Fibroblast of upper back skin (primary cell): ENCODE measurements at places on chromosomes 5 and 9.
A peak's percentile ranks its signal among the peaks of the same experiment; 100 is the strongest.

DNA sequence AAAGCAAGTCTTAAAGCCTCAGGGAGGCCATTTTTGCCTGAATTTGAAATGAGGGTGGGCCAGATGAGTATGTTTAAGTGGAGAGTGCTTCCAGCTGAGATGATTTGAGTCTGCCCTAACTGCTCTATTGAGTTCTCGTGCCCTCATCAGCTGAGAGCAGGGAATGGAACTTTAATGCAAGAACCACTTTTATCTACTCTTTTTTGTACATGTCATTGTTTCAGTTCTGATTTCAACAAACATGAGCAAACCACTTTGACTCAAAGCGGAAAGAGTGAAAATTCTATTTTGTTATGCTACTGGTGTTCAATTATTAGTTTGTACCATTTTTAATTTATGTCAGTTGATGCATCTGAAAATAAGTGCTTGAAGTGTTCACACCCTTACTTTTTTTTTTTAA is 35.8 kb downstream of the DCAF10 start:
- DNase-seq: no peak

GRCh38 chr9:124062172-124062571 is 50.6 kb downstream of the LHX2 start:
- DNase-seq: no peak

GRCh38 chr5:62100201-62100600 is 205.8 kb upstream of the KIF2A start:
- no peak for DNase-seq

GRCh38 chr9:81382281-81382680 is 307.1 kb downstream of the TLE1 start:
- no peak for DNase-seq

GRCh38 chr5:65474130-65474711 is 7.5 kb downstream of the ADAMTS6 start:
- DNase-seq: no peak

DNA sequence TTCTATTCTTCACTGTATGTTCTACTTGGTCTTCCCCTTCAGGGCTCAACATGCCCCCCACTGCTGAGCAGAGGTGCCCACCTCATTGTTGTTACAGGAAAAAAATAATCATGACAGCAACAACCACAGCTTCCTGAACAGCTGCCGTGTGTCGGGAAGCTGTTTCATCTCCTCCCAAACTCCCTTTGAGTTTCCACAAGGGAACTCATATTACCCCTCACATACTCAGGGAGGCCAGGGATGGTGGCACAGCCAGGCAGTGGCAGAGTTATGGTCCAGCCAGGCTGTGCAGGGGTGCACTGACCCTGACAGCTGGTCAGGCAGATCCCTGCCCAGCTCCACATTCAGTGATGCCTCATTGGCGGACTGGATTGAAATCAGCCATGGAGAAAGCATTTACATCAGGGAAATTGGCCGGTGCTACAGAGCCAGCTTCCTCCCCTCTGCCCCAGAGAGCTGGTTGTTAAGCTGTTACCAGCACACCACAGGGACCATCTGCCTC is 37.3 kb downstream of the SARDH start:
- no peak for DNase-seq

GRCh38 chr5:179343719-179344430 is 1.4 kb downstream of the ADAMTS2 start:
- DNase-seq: peak; percentile 32

DNA sequence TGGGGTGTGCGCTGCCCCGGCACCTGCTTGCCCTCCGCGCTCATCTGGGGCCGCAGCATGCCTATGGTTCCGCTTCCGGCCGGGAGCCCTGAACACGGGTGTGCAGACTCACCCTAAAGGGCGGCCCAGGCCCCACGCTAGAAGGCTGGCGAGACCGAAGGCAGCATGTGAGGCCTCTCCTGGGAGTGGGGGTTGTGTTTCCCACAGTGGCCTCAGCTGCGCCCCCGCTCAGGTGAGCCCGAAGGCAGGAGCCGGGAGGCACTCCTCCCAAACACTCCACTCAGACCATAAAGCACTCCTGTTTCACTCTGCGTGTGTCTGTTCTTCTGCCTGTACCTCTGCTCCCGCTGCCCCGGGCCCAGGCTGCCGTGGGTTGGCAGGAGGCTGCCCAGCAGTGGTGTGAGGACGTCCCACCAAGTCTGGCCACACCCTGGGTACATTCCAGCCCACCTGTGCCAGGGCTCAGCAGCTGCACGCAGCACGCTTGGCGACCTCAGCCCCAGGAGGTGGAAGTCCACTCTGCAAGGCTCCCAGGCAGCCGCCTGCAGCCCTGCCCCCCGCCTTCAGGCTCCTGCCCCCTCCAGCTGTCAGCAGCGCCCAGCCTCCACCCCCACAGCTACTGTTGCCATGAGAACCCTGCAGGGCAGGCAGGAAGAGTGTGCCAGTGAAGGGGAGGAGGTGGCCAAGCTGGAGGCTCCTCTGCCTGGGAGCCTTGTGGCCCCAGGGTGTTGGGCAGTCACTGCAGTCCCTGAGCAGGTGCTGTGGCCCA is 1.2 kb upstream of the AJM1 start:
- peak; percentile 53 for DNase-seq

DNA sequence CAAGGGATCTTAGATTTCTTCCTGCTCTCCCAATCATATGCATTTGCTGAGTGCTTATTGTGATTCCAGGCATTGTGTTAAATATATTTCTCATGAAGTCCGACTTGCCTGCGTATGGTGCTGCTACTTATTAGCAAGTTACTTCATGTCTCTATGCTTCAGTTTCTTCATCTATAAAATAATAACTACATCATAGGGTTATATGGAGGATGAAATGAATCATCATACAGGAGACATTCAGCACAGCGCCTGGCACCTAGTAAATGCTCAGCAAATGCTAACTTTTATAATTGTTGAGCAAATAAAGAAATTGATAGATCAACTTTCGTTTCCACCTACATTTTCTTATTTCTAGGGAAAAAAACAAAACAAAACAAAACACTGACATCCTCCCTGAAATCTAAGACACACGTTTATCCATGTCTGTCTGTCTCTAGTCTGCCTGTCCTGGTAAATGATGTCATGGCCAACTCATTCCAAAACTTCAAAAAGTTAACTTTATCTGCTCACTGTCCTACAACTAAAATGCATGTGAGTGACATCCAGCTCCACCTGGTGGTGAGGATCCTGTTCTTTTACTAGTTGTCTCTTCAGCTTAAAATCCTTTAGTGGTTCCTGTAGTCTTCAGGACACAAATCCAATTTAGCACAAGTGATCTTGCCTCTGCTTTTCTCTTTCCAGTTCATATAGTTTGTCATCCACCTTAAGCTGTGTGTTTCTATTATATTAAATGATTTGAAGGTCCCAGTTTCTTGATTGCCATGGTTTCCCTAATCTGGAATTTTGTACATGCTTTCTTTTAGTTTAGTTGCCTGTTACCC is 27.7 kb downstream of the PPP3R2 start:
- DNase-seq: peak; percentile 52

GRCh38 chr9:70581214-70581954 is 166.9 kb upstream of the KLF9 start:
- DNase-seq: no peak

- no peak for DNase-seq
These were observed 58.0 kb downstream of the CEP120 start for GRCh38 chr5:123365156-123365555.

GRCh38 chr5:11040345-11040744 is 279.3 kb upstream of the DAP start:
- no peak for DNase-seq

GRCh38 chr5:81961651-81962440 is 10.0 kb upstream of the ATG10 start:
- DNase-seq: no peak

DNA sequence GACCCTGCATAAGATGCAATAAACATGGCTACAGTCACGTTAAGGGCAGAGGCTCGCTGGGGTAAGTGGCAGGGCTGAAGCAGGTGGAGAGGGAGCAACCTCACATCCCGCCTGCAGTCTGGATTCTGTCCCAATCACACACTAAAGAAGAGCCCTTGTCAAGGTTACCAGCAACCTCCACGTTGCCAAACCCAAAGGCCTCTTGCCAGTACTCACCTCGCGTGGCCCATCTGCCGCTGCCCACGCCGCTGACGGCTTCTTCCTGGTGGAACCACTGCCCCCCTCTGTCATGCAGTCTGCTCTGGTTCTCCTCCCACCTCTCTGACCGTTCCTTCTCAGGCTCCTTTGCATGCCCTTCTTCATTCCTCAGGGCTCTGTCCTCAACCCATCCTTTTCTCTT is 8.8 kb downstream of the AQP7 start:
- no peak for DNase-seq

GRCh38 chr9:4299005-4299795 is 668 bp downstream of the GLIS3 start:
- DNase-seq: no peak

GRCh38 chr5:42874621-42875198 is 63.0 kb upstream of the SELENOP start:
- no peak for DNase-seq

GRCh38 chr5:123035918-123036390 is 571 bp downstream of the PPIC start:
- DNase-seq: peak; percentile 29
